ENCODE measurements at places on chromosomes 11 and 22. TPM values are rescaled to one million over a fixed set of nuclear protein-coding genes. Genes with fewer than 3 reads are reported as not detected.

DNA sequence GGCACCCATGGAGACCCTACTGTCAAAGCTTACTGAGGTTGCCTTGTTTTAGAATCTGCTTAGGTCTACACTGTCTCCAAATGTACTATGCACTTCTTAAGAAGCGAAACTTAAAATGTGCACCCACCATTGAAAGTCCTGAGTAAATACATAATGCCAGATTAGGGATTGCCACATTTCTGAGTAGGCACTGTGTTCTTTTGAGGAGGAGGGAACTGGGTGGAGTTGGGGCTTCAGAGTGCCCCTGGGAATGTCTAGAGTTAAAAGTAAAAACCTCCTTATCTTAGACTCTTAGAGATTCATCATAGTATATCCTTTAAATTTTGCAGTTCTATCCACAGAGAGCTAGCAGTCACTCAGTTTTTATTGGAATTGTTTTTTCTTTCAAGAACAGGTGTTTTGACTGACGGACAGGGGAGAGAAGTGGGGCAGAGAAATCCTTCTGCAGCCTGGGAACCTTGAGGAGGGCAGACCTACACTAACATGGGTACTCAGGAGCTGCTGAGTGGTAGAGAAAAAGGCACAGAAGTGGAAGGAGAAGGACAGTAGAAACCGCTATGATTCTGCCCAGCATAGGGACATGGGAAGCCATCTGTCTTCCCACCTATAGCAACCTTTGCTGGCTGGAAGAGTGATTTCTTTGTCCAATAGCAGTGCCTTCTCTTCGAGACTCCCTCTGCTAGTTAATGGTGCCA is 33.4 kb upstream of the MICAL2 start:
- DNase-seq = no peak

DNA sequence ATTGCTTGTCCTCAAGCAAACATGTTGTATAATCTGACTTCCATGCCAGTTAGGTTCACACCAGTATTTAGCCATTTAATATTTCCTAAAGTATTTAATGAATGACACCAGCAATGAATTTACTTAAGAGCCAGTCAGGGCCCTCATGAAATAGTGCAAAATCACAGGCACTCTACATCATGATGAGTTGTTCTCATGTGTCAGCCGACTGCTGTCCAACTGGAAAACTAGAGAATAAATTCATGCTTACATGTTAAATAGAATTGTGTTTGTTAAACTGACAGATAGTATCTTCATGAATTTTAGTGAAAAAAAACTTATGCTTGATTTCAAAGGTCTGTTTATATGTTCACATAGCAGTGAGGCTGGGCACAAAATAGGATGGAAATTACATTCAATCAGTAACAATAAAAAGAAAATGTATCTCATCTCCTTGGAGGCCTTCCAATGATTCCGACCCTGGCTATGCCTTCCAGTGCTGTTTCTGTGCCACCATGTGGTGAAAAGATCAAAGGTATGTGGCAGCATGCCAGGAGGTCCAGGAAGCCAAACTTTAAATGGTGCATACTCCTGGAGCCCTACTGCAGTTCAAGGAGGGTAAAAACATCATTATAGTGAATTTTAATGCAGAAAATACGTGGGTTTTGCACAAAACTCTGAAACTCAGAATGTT is 45.2 kb downstream of the CTSC start:
- peak; percentile 74 for DNase-seq

DNA sequence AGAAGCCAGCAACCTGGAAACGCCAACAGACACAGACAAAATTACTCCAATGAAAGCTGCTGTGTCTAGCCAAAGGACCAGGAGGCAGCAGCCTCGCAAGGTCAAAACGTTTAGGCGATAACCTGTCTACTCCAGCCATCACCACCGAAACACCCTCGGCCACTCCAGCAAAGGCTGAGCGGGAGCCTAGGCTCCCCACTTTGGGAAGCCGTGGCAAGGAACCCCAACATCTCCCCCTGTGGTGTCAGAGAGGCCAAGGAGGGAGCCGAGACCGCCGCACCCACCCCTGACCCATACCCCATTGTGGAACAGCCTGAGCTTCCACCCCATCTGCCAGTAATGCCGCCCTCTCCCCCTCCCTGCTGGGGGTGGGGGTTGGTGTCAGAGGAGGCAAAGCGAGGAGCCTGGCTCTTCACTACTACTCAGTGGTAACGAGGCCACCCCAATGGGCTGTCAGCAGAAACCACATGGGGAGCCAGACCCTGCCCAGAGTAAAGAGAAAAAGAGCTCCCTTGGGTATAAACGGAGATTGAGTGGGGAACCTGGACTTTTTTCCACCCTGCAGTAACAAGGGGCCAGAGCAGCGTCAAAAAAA is 33.9 kb upstream of the SEPTIN5 start:
- no peak for DNase-seq

- no peak for DNase-seq
Observed at GRCh38 chr11:57777969-57778317, 16.3 kb downstream of the CTNND1 start.

GRCh38 chr11:9313648-9314290 is 624 bp downstream of the TMEM41B start:
- no peak for DNase-seq

- no peak for DNase-seq
Observed at GRCh38 chr22:47095395-47096122, 333.1 kb downstream of the TBC1D22A start.

DNA sequence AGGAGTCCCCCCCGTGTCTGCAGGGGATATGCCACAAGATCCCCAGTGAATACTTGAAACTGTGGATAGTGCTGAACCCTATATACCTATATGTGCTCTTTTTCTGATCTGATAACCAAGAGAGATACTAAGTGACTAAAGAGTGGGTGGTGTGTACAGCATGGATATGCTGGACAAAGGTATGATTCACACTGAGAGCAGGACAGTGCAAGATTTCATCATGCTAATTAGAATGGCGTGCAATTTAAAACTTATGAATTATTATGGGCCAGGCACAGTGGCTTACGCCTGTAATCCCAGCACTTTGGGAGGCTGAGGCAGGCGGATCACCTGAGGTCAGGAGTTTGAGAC is 90.2 kb upstream of the ALKBH3 start:
- DNase-seq = no peak

GRCh38 chr22:35863432-35863831 is 145.8 kb downstream of the APOL5 start:
- DNase-seq = peak; percentile 70

DNA sequence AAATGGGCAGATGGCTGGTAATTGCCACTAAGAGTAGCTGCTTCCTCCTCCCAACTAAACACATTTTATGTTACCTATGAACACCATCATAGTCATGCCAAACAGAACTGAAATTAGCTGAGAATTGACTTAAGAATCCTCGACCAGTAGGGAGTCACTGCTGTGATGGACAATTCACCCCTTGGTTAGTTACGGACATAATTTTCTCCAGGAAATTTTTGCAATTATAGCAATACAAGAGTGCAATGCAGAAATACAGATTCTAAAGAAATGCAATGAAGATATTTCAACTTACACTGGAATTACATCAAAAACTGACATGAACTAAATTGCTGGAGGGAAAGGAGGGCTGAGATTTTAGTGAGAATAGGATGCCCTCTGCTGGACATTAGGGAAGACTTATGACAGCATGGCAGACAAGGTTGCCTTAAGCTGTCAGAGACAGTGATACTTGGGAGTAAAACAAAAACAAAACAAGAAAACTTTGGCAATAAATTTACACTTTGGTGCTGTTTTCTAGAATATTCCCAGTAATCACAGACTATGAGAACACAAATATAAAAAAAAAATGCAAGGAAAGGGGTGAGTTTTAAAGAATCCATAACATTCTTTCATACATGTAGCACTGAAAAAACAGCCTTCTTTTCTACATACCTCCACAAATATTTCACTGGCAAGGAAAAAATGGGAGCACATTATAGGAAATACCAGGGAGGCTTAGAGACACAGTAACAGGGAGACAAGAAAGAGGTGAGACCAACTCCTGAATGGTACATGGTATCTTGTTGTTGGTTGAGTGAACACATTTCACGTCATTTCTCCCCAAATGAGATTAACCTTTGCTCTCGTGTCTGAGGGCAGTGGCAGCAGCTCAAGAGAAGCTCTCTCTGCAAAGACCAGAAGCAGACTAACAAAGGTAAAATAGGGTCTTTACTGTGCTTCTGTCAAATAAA is 11.2 kb upstream of the PPP2R1B start:
- peak; percentile 71 for DNase-seq

DNA sequence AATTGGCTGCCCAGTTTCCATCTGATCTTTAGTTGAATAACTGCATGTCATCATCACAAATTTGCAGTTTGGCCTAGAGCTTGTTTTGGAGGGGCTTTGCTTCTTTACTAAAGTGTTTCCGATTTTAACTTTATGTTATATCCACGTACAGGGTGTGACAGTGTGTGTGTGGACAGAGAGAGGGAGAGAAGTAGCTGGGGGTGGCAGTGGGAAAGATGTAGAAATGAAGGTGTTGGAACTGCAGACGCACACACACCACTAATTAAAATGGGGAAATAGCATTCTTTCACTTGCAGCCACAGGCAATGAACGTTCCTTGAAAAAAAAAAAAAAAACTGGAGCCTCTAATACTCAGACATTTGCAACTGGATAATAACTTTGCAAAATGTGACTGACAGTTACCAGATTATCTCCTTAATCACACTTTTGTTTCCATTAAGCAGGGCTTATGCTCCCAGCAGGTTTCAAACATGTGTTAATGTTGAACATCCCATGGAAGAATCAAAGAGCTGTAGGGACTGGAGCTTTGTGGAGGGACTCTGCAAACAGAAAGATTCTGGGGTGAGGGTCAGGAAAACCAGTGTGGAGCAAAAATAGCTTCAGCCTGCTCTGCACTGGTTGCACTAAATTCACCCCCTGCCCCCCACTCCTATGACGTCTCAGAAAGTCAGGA is 238.1 kb upstream of the TENM4 start:
- no peak for DNase-seq

GRCh38 chr11:45665206-45665932 is at the start of gene CHST1:
Gene CHST1 (minus strand): TSS chr11:45665622. CDS start chr11:45650923, 14,699 bp downstream.
- DNase-seq = peak; percentile 25

DNA sequence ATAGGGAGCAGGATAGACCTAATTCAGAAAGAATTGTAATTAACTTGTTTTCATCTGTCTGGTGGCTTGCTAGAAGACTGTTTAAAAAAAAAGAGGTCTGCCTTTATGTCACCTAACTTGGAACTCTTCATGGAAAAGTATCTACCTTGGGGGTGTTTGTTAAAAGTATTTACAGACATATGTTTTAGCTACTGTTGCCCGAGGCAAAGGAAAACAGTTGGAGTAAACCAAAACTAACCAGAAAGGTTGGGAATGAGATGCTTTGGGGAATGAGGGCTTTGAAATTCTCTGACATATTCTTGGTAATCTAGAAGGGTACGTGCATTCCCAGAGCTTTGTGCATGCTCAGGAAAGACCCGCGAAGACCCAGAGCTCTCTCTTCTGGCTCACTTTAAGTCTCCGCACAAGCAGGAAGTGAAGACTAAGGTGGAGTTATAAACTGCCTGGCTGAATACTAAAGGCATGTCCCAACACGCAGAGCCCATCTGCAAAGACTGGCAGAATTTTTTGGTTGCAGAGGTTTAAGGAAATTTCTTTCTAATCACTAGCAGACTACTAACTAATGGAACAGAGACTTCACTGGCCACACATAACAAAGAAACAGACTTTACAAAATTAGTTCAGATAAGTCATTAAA is 33.2 kb downstream of the HIKESHI start:
- DNase-seq = no peak

- DNase-seq = peak; percentile 64
Observed at GRCh38 chr11:122772945-122773344, 65.4 kb upstream of the CRTAM start.

DNA sequence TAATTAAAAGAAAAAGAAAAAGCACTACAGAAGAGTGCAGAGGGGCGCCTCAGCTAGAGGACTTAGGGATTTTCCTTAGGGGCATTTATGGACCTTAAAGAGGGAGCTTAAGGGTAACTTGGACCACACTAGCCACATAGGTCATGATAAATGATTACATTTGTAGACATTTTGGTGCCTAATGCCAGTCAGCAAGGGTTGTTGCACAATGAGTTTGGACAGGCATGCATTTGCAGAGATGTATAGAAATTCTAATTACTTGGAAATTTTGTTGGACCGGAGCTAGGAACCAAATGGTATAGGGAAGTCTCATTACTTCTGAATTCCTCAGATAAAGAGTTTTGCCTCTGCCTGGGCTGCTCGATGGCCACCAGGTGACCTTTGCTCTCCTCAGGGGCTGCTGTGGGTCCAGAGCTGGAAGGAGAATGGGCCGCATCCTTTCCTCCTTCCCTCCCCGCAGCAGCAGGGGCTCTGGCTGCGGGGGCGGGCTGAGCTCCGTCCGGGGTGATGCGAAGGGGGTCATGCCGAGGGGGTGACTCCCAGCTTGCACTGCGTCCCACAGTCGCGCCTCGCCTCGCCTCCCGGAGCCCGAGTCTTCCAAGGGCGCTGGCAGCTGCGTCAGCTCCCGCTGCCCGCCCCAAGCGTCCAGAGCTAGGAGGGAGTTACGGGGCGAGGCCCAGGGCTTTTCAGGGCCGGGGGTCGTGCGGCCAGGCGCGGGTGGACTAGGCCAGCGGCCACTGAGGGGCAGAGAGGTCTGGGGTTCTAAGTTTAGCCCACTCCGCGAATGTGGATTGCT is 20.3 kb upstream of the MALAT1 start:
- peak; percentile 69 for DNase-seq

GRCh38 chr22:47474895-47475294 is 712.4 kb downstream of the TBC1D22A start:
- no peak for DNase-seq

DNA sequence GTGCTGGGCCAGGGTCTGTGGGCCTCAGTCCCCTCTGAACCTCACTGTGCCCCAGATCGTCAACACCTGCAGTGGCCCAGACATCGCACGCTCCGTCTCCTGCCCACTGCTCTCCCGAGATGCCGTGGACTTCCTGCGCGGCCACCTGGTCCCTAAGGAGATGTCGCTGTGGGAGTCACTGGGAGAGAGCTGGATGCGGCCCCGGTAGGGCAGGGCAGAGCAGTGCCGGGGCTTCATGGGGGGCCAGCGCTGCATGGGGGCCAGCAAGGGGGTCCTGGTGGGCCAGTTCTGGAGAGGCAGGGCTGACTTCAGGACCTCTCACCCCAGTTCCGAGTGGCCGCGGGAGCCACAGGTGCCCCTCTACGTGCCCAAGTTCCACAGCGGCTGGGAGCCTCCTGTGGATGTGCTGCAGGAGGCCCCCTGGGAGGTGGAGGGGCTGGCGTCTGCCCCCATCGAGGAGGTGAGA is 16.3 kb downstream of the EPS8L2 start:
- no peak for DNase-seq

Gene VWCE
- 2.7 TPM for total RNA-seq

Gene GLB1L2
- not detected for total RNA-seq
